ENCODE measurements at places on chromosomes 7 and 10. TPM values are rescaled to one million over a fixed set of nuclear protein-coding genes. Genes with fewer than 3 reads are reported as not detected.

- DNase-seq: no peak
Observed at GRCh38 chr10:128051548-128051947, 74.7 kb downstream of the MKI67 start.

- no peak for DNase-seq
Observed at GRCh38 chr10:53072144-53072543, 299.6 kb upstream of the MBL2 start.

DNA sequence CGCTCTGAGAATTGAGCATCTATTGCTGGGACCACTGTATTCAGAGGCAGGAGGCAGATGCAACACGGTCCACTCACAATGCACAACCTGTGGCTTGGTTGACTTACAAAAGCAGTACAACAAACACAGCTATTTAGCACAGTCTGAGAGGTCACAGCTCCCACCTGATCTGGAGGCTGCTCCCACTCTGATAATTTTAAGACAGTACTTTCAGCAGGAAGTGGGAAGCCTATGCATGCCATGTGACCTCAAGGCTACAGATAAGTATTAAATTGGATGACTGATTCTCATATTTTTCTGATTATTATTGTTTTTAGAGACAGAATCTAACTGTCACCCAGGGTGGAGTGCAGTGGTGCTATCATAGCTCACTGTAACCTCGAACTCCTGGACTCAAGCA is 659.3 kb downstream of the PARD3 start:
- no peak for DNase-seq

- DNase-seq: peak; percentile 81
Observed at GRCh38 chr10:60705376-60705775, 72.9 kb upstream of the CDK1 start.

- peak; percentile 82 for DNase-seq
Observed at GRCh38 chr7:140653319-140654108, 12.9 kb upstream of the DENND2A start.

DNA sequence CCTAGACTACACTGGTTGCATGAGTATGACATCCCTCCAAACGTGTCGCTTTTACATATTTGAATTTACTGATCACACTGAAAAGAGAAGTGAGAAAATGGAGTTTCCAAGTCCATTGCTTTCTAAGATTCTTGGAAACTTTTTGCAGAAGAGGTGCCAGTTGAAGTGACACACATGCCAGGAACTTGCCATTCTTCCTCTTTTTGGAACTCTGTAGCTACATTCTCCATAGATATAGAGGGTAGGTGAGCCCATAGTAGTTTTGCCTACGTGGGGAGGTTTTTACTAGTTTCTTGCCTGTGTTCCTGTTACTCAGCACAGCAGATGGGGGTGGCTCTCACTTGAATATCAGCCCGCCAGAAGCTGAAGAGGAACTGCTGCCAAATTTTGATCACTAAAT is 286.6 kb upstream of the NRP1 start:
- no peak for DNase-seq

DNA sequence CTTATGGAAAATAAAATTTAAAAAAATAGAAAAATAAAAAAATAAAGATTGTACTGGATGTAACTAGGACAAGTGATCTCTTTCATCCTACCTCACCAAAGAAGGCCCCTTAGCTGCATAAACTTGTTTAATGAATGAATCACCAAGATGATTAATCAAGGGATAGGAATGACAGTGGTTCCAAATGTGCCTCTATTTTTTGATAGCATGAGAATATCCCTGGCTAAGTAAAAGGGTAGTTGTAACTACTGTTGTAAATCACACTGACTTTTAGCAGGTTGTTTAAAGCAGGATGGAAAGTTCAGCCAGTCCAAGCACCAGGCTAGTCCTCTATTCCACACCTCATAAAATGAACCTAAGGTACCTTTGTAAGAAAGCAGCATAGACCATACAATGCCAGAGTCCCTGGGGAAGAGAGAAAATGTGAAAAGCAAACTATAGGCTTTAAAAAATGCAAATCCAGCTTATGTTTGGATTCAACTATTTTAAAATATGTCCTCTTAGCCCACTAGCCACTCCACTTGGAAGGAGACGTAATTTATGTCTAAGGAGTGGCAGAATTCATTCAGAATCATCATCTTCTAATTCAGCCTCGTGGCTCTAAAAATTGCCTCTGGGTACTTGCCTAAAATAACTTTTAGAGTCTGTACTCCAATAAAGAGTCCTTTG is 126.8 kb downstream of the SKIDA1 start:
- no peak for DNase-seq

CYP2E1 gene
- 0.49 TPM for total RNA-seq

POLR1F gene
- total RNA-seq: 20.1 TPM

- no peak for DNase-seq
Observed at GRCh38 chr10:124132876-124133275, 39.5 kb upstream of the CHST15 start.

DNA sequence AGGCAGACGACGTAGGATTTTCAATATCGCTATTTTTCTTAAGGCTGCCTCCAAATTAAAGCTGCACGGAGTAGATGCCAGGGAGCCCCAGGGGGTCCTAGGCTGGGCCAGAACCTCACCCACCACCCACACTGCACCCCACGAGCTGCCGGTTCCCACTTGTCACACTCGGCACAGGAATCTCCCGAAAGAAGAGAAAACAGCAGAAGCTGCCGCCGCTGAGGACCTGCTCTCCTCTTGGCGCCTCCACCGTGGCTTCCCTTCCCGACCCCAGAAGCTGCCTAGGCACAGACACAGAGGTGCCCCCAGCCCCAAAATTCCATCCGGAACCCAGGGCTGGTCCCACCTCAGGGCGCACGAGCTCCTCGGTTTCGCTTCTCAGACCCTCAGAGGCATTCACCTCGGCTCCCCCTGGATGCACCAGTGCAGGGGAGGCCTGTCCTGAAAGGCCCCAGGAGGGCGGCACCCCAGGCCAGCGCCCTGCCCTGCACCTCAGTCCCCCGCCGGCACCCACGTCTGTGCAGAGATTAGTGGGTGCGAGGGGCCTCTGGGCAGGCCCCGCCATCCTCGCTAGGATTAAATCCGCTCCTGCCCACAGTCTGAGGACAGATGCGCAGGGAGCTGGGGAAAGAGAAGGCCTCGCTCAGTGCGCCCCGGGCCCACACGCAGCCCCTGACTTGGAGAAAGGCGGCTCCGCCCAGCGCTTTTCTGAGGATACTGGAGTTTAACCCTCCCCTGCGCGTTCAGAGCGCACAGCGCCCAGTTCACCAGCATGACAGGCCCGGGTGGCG is 99.2 kb downstream of the PTPRN2 start:
- DNase-seq: no peak

PON3 gene
- total RNA-seq: not detected

- DNase-seq: no peak
Observed at GRCh38 chr10:8696746-8697145, 642.3 kb downstream of the GATA3 start.

OPALIN gene
- total RNA-seq: not detected

DNA sequence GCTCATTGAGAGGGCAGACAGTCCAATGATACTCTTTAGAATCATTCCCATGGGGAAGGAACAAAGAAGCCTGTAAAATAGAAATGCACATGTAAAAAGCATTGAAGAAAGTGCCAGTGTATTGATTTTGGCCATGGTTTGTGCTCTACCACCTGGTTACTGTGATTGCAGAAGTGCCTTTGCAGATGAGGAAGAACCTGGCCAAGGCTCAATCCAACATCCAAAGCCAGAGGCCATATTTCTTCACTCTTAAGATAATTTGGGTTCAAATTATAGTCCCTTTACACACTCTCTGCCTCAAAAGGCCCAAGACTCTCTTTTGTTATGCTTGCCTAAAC is 122.1 kb downstream of the EGFR start:
- DNase-seq: no peak

DNA sequence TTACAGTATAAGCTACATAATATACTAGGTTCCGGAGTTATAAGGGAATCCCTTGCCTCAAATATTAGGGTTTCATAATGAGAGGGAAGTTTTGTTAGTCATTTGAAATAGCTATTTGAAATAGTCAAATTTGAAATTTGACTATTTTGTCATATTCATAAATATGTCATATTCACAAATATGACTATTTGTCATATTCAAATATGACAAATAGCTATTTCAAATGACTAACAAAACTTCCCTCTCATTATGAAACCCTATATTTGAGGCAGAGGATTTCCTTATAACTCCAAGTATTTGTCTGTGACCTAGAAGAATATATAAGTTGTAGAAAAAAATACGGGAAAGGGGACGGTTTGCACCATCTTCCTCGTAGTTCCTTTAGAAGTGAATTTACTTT is 76.6 kb downstream of the HDAC9 start:
- no peak for DNase-seq

GRCh38 chr10:16929069-16929468 is 111.8 kb upstream of the RSU1 start:
- DNase-seq: no peak

DNA sequence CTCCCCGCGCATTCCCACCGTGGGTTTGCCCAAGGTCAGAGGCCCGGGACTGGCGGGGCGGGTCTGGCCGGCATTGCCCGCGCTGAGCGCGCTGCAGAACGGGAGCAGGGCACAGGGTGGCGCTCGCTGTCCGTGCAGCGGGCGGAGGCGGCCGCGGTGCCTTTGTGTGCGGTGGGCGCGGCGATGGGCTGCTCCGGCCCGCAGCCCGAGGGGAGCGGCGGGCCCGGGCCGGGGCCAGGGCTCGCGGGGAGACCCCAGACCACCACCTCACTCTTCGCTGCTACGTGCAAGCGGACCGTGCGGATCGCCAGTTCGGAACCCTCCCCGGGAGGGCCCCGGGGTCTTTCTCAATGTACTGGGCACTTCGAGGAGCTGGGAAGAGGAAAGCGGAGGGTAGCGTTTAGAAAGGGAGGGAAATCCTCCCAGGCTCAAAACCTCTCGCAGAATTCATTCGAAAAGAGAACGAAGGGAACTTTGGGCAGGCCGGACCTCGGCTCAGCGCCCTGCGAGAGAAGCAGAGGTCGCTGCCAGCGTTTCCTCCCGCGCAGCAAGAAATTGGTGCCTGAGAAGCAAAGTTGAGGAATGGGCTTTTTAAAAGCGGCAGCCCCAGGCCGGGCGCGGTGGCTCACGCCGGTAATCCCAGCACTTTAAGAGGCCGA is 8.5 kb downstream of the SP8 start:
- DNase-seq: peak; percentile 56

- no peak for DNase-seq
Observed at GRCh38 chr10:35074266-35074665, 15.9 kb downstream of the CUL2 start.
